Left ventricle myocardium superior (tissue), 1 donor: ENCODE measurements at places on chromosomes 3 and 15.

DNA sequence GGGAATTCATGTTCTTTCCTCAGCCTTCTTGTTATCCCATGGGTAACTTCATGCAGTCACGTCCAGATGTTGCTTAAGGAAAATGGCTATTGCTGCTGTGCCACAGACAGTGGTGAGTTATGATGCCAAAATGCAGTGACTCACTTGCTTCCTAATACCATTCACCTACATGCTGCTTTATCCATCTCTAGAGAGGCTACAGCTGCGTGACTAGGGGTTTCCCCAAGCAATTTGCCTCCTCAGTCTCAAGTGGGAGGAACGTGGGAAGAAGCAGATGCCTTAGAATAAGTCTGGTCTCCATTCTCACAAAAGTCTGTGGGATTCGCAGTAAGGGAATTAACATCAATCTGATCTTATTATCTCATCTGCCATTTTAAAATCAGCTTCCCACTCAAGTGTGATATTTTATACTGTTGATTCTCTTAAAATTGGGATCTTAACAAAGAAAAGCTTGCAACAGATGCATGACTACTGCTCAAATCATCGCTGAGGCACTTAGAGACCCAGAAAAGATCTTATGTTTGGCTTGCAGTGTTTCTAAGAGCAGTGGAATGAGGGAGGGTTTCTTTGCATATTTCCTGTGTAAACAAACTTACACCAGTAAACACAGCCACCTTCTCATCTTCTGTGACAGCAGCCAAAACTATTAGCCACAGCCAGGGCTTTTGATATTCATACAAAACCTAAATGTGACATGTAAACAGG, 62.0 kb upstream of the ACP3 start:
- no peak for DNase-seq

- DNase-seq, result peak; percentile 53
These were observed 3.2 kb downstream of the ZXDC start for GRCh38 chr3:126472277-126473006.

DNA sequence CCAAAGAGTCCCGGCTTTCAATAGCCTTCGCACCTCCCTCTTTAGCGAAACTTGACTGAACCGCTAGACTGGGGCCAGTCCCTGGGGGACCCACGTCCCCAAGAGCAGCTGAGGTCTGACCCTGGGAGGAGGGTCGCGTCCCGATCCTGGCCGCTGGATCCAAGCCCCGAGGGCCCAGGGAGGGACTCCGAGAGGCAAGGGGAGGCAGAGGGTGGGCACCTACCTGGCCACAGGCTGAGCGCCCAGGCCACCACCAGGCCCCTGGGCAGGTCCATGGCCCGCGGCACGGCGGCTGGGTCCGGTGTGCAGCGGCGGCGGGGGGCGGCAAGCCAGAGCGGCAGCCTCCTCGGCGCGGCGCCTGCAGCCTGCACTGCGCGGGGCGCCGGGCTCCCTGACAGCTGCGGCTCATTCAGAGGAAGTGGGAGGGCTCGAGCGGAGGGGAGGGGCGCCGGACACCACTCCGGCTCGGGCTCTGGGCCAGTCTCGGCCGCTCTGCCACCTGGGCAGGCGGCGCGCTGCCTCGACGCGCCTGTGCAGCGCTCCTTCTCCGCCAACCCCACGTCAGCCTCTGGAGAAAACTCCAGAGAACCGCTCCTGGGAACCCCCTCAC, at the start of gene ITGA11:
TSS of gene ITGA11 (minus strand) at position 372 of the 610 bp plus-strand sequence. CDS start at position 275, 97 bp downstream.
- peak; percentile 90 for DNase-seq

DNA sequence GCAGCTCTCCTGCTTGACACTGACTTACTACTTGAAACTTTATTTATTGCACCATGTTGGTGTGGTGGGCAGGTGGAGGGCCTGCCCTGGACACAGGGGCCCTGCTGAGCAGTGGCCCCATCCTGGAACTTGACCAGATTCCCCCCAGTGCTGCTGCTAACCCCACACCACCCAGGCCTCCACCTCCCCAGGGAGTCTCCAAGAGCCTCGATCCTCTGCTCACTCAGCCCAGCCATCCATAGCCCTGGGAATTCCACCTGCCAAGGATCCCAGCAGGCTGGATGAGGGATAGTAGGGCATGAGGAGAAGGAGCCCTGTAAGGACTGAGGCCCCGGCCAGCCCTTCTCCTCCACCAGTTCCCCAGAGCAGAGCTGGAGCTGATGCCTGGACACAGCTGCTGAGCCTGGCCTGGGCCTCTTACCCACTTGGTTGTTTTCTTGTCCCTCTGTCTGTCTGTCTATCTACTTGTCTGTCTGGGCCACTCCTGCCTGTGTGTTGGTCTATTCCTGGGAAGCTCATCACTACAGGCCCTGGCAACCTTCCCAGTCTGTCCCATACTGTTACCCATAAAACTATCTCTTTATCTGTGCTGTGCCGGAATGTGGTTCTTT, 2.8 kb downstream of the CHAC1 start:
- no peak for DNase-seq
